Fibroblast of villous mesenchyme (primary cell): ENCODE measurements at places on chromosomes 5 and 9. TPM values are rescaled to one million over a fixed set of nuclear protein-coding genes. Genes with fewer than 3 reads are reported as not detected.

Gene IL33
- 1.3 and 7.3 TPM in 2 replicates for total RNA-seq

Gene CETN3
- total RNA-seq, result 7.1 and 15.5 TPM in 2 replicates

Gene AIF1L
- total RNA-seq, result 0.32 and 0.43 TPM in 2 replicates

Gene PCDHA13
- under 0.01 TPM in 2 replicates for total RNA-seq

- no peak for DNase-seq
These were observed 20.0 kb upstream of the PCSK5 start for GRCh38 chr9:75870450-75870849.

DNA sequence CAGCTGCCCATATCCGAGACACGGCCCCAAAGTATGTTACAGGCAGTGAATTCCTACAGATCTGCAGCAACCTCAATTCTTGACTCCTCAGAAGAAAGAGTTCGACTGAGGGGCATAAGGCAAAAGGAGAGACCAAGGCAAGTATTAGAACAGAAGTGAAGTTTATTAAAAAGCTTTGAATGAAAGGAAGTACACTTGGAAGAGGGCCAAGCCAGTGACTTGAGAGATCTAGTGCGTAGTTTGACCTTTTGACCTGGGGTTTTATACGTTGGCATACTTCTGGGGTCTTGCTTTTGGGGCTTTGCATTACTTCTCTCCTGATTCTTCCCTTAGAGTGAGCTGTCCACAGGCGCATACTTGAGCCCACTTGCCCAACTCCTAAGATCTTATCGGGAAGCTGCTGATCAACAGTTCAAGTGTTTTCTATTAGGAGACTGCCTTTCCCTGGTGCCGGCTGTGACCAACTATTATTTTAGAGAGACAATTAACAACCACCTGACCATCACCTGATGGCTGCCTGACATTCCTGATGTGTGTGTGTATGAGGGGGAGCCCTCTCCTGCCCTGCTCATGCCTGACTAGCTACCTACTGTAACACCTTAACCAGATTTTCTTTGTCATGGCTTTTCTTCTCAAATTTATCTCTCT is 1.5 kb upstream of the DEPDC1B start:
- DNase-seq, result no peak
